ENCODE measurements at places on chromosomes 6 and 20.
A peak's percentile ranks its signal among the peaks of the same experiment; 100 is the strongest.

DNA sequence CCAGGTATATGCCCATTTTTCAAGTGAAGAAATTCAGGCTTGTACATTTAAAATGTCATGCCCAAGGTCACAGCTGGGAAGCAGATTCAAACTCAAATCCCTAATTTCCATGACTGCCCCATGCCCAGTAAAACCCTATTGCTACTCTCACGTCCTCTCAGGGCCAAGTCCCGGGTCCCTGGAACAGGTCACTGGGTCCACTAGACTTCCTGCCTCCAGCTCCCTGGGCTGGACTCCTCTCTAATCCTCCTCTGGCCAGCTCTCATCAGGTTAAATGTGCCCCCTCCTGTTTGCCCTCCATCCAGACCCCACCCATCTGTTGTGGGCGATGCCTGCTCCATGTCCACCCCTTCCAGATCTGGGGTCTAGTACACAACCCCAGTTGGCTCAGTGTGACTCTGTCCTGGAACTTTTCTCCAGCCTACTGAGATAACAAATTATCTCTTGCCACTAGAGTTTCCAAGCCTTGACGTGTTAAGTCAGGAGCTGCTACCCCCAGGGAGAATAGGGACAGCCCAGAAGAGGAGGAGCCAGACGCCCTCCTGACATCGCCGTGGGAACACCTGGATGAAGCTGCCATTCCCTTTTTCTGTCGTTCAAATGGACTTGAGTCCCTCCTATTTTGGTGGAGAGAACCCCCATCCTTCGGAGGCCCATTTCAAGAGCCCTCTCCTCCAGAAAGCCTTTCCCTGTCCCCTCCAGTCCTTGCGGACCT is 3.7 kb upstream of the SPDEF start:
- no peak for DNase-seq

DNA sequence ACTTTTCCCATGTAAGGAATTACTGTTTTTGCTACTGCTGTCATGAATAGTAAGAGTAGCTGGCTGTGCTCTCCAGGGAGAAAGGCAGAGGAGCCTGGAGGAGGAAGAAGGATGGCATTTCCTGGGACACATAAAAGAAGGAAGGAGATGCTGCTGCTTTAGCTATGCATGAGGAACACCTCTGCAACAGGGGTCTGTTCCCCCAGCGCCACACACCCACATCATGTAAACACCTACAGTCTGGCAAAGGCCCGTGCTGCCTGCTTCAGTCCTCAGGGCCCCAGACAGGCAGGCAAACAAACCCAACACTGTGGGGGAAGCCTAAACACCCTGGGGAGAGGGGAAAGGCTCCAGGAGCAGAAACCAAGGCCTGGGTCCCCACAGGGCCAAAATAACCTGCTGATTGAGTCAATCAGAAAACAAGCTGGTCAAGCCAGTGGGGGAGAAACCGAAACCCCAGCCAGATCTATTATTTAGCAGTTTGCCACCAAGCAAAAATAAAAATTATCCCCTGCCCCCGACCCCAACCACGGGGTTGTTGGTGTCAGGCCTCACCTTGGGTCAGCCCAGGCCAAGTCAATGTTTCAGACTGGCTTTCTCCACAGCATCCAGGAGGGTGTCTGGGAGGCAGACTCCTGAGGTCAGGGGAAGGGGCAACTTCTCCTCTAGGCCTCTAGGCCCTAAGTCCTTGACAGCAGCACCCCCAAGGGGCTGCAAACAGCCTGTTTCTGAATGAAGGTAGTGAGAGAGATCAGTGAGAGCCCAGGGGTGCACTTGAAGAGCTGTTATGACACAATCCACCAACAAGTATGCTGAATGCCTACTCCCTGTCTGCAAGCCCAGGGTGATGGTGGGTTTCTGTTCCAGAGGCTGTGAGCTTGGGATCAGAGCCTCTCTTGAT is 34.6 kb upstream of the SCUBE3 start:
- DNase-seq, result no peak

DNA sequence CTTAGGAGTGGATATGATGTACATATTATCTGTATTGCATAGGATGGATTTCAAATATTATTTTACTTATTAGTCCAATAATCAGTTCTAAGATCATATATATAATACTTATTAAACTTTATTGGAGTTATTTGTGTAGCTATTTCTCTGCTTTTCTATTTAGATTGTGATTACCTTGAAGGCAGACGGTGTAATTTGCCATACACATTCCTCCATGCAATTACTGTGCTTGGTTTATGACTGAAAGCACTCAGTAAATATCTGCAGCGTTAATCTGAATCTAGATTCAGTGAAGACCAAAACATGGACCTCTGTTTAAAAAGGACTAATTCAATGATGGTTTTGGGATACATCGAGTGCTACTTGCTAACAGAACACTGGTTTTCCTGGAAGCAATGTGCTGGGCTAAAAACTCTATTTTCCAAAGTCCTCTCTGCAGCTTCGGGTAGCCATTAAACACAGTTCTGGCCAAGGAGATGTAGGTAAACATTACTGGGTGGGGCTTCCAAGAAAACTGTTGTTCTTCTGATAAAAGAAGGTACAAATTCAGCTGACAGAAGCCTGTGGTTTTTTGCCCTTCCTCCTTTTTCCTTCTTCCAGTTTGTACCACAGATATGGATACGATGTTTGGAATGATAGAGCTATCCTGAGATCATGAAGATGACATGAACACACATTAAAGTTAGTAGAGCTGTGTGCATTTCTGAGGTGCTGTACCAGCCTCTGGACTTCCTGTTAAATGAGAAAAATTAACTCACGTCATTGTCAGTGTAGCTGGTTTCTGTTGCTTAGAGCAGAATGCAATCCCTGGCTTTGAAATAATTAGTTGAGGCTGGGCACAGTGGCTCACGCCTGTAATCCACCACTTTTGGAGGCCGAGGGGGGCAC is 136.5 kb upstream of the NUP153 start:
- DNase-seq, result no peak

- DNase-seq, result no peak
Observed at GRCh38 chr6:84641076-84641475, 123.3 kb downstream of the TBX18 start.

DNA sequence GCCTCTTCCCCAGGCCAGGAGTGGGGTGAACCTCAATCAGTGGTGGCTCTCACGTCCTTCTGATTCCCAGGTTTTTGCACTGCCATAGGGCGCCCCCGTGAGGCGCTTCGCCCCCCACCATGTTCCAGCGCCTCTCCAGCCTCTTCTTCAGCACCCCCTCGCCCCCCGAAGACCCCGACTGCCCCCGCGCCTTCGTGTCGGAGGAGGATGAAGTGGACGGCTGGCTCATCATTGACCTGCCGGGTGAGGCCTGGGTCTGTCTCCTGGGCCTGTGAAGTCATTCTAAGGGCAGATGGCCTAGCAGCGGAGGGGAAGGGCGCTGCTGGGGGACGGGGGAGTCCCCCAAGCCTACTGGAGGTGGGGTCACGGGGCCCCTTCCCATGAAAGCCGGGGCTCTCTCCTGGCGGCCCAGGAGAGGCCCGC is 4.5 kb downstream of the TP53INP2 start:
- DNase-seq, result peak; percentile 50

GRCh38 chr20:38106461-38106860 is 58.6 kb downstream of the TGM2 start:
- DNase-seq, result no peak

DNA sequence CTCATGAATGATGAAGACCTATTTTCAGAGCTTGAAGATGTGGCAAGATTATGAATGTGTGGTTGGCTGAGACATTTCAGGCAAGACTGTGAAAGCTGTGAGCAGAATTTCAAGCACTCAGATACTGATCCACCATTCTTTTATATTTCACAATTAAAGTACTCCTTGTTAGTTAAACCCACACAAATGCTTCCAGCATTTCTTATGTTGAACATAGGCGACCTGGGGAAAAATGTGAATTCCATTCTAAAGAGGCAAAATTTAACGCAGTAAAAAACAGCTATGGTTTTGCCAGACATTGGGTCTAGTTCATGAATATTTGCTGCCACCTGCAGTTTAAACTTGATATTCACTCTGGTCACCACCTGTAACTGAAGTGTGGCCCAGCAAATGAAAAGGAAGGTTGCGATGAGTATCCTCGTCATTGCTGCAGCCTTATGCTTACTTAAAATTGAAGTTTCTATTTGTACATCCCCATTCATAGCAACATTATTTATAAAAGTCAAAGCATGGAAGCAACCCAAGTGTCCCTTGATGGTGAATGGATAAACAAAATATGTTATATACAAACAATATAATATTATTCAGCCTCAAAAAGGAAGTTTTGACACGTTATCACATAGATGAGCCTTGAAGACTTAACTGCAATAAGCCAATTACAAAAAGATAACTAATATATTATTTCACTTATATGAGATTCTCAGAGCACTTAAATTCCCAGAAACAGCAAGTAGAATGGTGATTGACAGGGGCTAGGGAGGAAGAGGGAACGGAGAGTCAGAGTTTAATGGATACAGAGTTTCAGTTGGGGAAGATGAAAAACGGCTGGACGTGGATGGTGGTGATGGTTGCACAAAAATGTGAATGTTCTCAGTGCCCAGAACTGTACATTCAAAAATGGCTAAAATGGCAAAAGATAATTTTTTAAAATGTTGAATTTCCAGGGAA is 32.4 kb upstream of the FAM184A start:
- peak; percentile 20 for DNase-seq

DNA sequence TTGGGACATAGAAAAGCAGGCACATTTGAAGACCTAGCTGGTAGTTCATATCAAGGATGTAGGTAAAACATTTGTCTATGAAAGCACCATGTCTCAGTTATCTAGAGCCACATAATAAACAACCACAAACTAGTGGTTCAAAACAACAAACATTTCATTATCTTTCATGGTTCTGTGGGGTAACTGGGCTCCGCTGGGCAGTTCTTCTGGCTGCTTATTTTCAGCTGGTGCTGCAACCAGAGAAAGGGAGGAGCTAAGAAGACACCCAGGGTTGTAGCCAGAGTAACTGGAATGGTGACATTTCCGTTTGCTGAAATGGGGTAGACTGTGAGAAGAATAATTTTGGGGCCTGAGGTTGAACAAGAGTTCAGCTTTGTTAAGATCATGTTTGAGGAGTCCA is 145.7 kb upstream of the SULF2 start:
- DNase-seq, result no peak

- no peak for DNase-seq
Observed at GRCh38 chr6:44122801-44123200, 4.5 kb downstream of the MRPL14 start.

DNA sequence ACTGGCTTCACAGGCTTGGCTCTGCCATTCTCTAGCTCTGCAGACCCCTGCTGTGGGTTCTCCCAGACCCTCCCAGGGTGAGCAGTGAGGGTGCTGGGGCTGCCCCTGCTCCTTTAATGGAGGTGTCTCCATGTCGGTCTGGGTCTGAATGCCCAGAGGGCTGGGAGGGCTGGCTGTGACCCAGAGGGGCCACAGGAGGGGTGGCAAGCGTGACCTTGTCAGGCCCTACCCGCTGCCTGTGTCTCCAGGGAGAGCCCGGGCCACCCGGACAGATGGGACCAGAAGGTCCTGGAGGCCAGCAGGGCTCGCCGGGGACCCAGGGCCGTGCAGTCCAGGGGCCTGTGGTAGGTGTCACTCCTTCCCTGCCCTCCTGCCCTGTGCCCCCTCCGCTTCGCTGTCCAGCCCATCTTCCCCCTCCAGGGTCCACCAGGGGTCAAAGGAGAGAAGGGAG is 32.1 kb downstream of the COL20A1 start:
- no peak for DNase-seq

- DNase-seq, result no peak
Observed at GRCh38 chr20:54278262-54278661, 70.4 kb downstream of the PFDN4 start.

Data from activated T-cell treated with anti-CD3 and anti-CD28 coated beads, Interleukin-2, amount 50 U/mL, for 4 hours (primary cell).